ENCODE measurements at places on chromosomes 4 and X.

- no peak for DNase-seq
These were observed 132.7 kb downstream of the PJA1 start for GRCh38 chrX:69032601-69033000.

GRCh38 chr4:88457307-88458103 is 586 bp downstream of the HERC5 start:
- no peak for DNase-seq

- no peak for DNase-seq
These were observed 152.0 kb upstream of the SLC4A4 start for GRCh38 chr4:71186566-71187403.

DNA sequence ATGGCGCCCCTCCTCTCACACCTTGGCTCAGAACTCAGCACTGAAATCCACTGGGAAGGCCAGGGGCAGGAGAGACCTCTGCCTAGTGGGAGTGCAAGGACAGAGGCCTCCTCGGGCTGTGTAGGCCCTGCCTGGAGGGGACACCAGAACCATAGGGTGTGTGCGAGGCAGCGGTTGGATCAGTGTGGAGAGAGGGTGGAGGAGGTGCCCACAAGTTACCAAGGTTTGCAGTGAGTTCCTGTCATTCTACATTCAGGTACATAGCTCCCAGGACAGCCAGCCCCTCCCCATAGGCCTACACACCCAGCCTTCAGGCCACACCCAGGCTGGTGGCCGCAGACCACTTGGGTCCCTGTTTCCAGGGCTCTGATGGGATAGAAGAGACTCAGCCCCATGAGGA is 19.2 kb upstream of the SPON2 start:
- no peak for DNase-seq

DNA sequence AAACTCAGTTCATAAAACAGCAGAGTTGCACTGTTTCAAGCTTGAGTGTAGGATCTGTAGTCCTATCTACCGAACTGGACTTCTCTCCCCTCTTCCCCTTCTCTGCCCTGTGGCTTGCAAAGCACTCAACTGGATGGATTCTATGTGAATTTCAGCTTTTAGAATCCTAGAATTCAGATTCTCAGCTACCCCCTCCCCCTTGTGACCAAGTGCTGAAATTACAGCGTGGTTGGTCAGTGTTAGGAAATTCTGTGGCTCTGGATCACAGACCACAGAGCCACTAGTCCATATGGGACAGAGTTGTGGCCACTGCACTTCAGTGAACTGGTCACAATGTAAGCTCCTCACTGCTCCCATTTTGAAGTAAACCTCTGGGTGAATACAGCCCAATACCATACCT is 64.6 kb upstream of the TRPC5 start:
- DNase-seq, result no peak

DNA sequence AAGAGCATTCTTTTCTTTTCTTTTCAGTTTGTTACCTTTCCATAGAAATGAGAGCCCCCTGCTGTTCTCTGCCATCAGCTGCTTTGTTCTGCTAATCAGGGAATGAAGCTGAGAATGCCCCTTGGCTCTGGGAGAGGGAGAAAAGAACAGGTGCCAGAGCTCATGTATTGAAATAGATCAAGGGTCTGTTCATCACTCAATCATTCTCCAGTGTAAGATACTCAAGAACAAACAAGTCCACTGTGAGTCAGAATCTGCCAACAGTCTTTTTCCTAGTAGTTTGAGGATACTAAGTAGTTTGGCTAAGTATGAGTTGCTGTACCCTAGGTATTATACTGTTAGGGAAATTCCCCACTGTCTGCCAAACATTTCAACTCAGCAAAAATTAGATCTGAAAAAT is 144.3 kb downstream of the RTL3 start:
- DNase-seq, result no peak

DNA sequence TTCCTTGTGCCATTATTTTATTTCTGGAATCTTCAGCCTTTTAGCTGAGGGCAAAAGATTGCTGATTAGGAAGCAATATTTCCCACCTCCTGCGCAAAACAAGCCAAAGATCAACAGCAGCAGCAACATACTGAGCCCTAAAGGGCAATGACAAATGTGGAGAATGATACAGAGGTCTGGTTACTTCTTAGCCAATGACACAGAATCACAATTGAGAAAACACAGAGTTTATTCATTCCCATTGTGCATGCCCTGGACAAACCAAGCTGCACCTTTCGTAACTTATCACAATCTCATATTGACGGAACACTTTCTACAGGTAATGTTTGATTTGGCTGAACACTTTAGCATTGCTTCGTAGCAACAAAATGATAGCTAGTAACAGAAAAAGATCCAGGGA is 13.4 kb downstream of the F9 start:
- no peak for DNase-seq

DNA sequence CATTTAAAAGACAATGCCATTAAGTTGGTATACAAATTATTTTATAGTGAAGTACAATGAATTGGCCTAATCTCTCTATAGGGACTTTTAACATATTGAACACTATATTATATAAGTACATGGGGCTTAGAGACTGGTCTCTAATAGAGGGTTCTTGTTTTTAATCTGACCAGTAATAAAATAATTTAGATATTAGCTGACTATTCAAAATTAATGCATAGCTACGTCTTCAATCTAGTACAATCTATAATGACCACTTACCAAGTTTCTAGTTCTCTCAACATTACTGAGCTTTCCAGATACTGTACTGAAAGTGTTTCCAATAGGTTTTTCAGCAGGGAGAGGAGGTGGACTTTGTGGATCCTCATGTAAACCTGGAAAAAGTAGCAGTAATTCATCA is 59.6 kb downstream of the RPS3A start:
- no peak for DNase-seq

- no peak for DNase-seq
These were observed 39.0 kb downstream of the ENPEP start for GRCh38 chr4:110514889-110515479.

DNA sequence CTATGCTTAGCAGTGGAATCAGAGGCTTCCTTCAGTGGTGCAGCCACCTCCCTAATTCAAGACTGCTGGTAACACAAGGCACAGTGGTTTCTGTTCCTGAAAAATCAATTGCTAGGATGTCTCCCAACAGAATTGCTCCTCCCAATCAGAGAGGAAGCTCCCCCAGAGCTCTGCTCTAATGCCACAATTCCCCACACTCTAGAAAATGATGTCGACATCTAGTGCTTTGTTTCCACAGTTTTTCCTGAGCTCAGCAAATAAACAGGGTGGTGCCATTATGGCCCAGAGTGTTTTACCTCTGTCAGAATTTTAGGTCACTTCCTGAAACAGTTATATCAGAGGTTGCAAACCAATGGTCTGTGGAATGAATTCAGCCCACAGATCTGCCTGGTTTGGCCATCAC is 24.7 kb downstream of the TAB3 start:
- DNase-seq, result no peak

DNA sequence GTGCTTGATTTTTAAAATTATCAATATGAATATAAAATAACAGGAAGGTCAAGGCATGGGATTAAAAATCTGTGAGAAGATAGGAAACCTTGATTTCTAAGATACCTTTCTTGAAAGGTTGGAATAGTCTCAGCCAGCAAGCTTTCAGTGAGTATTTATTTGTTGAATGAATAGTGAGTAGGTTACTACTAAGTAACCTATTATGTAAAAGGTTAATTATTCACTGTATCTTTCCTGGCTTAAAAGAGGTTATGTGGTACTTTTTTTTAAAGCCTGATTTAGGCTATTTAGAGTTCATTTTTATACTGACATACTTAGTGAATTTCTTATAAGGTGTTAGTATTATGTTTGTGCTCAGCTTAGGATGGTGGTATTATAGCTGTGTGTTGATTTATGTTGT is 123.5 kb downstream of the PTPN13 start:
- DNase-seq, result no peak

DNA sequence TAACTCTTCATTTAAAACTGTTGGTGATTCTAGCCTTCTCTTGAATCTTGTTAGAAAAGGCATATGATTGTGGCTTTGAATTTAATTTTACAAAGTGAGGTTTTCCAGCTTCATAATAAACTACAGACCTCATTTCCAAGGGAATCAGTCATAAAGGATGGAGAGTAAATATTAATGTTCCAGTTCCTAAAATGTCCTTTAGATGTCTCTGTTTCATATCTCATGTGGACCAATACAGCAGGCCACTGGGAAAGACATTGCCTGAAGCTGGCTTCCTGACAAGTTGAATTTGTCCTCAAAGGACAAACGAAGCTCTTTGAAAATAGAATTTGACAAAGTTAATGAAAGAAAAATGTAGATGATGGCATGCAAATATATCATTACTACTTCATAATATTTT is 125.4 kb downstream of the ZNF330 start:
- DNase-seq, result no peak

DNA sequence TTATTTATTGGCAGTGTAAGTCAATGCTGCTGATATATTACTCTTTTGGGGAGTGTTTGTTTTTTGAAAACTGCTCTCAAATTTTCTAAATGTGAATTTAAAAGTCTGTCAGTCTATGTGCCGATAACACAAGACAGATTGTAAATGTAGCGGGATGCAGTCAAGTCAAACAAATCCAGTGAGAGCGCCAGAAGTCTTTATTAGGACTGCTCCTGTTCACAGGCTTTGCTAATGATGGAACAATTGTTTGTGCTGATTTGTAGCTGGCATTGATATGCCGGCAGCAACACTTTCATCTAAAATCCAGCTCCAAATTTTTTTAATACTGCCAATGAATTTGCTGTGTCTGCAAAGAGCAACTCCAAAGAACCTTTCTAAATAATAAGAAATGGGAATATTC is 78.7 kb upstream of the TET2 start:
- no peak for DNase-seq

DNA sequence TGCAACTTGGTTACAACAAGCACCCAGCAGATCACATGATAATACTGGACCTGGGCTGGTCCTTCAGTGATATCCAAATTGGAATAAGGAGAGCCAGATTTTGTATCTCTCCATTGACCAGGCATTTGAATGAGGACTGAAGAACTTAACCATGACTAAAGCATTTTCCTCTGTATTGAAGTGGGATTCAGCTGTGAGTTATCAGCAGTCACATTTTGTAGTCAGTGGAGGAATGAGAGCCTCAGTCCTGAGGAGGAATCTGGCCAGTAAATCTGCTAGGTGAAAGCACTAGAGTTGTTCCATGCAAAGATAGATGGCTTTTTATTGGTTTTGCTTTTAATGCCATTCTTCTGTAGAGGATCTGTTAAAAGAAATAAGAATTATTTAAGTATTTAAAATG is 1506.0 kb downstream of the PCDH7 start:
- DNase-seq, result no peak

- no peak for DNase-seq
These were observed 689 bp downstream of the NR0B1 start for GRCh38 chrX:30308263-30309138.

DNA sequence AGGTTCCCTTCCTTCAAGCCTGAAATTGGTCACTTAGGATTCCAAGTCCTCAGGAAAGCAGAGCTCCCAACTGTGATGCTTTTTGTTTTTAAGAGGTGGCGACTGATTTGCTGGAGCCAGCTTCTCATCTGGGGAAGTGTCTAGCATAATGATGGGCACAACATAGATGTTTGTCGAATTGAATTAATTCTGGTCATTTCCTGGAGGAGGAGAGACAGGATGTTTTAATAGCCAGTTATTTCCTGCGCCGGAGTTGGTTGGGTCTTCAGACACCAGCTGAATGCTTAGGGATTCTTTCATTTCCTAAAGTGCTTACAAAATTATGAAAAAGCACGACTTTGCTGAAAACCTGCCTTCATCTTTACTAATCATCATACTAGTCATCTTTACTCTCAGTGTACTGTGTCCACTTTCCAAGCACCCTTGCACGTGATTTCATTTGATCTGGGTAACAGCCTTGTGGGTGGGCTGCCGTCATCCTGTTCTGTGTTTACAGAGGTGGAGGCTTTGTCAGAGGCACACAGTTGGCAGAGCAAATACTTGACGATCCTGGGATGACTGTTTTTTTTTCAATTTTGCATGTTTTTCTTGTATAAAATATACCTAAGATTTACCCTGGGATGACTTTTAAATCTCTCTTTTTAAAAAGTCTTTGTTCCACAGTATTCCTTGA is 49.5 kb downstream of the RGS12 start:
- no peak for DNase-seq

- DNase-seq, result no peak
These were observed 70.5 kb upstream of the COX18 start for GRCh38 chr4:73139991-73140390.

DNA sequence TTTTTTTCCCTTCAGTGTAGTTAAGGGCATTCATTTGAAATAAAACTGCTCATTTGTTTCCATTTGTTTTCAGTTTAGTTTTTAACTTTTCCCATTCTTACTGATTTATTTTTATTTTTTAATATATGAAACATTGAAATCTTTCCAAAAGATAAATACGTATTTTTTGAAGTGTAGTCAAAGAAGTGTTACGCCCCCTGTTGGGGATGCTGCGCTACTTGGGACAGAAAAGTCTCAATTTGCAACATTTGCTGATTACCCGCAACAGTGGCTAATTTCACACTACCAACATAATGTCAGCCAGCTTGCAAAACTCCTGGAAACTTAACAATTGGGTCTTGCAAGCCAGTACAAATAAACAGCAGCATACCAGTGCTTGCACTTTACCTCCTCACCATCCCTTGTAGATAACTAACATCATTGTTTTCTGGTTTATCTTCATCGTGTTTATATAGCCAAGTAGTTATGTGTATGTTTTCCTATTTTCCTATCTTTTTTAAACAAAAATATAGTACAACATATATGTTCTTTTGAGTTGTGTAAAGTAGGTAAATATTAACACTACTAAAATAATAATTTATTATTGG is 158.6 kb downstream of the STPG2 start:
- DNase-seq, result no peak

DNA sequence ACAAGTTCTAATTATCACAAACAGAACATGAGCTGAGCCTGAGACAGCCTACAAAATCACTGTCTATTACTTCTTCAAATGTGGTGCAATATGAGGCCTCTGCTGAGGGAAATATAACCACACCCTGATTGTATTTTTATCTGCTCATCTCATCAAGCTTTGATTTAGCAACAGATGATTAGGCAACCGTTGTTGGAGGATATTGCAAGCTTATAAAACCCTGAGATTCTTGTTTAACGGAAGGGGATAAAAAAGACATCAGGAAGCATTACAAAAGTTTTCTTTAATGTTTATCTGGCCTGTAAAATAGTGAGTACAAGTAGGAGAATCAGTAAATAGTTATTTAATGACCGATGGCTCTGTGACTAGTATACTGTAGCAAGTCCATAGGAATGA is 108.5 kb downstream of the ZNF330 start:
- DNase-seq, result no peak

- DNase-seq, result no peak
These were observed 875 bp downstream of the LAP3 start for GRCh38 chr4:17577665-17578481.

GRCh38 chrX:20015945-20016615 is 25.2 kb upstream of the BCLAF3 start:
- DNase-seq, result no peak

GRCh38 chr4:83618431-83618830 is 82.5 kb downstream of the GPAT3 start:
- DNase-seq, result no peak
